Fibroblast of the aortic adventitia (primary cell): ENCODE measurements at places on chromosomes 12 and 14. TPM values are rescaled to one million over a fixed set of nuclear protein-coding genes. Genes with fewer than 3 reads are reported as not detected.
A peak's percentile ranks its signal among the peaks of the same experiment; 100 is the strongest.

DNA sequence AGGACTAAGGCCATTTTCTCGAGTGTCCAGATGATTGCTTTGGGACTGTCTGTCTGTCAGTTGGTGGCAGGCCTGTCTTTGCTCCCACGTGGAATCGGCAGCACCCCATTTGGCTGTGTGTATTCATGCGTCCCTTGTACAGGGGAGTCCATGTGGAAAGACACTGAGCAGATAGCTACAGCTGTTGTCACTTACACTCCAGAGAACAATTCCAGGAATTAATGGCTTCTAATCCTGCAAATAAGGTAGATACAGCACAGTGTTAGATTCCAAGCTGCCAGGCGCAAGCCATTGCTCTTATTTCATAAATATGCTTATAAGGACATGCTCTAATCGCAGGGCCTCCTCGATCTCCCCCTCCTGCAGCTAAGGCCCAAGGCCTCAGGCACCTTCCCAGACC, 208.8 kb downstream of the VRK1 start:
- DNase-seq, result no peak

DNA sequence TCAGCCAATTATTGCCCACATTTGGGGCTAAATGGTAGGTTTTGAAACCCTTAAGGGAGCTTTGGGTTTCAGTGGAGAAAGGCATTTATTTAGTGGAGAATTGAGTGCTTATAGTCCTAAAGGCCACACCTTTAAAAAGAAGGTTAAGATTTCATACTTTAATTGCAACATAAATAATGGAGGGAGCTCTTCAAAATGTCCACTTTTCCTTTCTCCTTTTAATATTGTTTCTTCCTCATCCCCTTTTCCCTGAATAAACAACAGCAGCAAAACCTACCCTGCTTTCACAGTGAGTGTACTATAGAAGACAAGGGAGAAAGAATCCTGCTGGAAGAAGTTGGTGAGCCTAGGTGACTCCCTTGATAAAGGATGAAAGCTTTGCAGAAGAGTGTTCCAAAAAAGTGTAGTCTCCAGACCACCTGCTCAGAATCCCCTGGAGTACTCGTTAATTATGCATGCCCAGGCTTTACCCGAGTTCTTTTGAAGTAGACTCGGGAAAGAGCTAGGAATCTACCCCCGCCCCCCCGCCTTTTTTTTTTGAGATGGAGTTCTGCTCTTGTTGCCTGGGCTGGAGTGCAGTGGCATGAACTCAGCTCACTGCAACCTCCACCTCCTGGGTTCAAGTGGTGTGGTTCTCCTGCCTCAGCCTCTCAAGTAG, 11.5 kb upstream of the EID3 start:
- peak; percentile 4 for DNase-seq

The ALDH1L2 gene
- 41.5 and 79.1 TPM in 2 replicates for total RNA-seq

The MYO1H gene
- not detected in 2 replicates for total RNA-seq
